ENCODE measurements at places on chromosomes 2 and 18.

- DNase-seq, result no peak
Observed at GRCh38 chr2:236360496-236360895, 96.3 kb upstream of the ASB18 start.

- no peak for DNase-seq
Observed at GRCh38 chr2:166454006-166454595, 39.9 kb downstream of the SCN7A start.

DNA sequence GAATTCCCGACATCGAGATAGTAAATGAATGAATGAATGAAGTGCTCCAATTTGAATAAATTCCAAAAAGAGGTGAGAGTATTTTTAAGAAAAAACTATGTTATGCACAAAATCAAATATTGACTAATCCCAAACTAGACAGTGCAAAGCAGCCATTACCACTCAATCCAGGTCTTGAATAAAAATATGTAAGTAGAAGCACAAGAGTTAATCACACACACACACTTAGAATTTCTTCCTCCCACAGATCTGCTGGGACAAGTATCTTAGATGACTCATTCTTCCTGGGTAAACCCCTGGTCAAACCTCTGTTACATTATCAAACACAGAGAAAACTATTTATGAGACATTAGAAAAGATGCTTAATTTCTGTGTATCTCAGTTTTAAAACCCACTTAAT is 102.0 kb downstream of the PLA2R1 start:
- no peak for DNase-seq

DNA sequence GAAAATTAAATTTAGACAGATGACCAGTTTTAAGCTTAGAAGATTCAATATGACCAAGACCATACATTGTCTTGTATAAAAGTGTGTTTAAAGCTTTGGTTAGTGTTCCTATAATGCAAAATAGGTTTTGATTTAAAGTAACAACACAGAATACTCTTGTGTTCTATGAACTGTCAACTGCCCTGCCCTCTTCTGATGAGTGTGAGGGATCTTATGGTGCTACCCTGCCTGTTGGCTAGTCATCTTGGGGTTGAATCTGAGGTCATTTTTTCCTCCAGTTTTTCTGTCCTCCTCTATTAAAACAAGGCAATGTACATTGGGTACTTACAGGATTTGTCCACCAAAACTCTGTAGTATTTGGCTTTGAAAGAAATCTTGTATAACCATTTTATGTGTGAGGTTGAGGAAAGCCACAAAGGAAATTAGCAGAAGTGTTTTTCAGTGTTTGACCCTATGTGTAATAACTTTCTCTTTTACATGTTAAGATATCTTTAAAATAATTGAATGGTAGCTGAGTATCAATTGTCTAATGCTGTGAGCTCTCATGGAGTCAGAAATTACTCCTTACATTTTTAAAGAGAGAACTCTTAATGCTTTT is 129.1 kb downstream of the SPTBN1 start:
- DNase-seq, result no peak

DNA sequence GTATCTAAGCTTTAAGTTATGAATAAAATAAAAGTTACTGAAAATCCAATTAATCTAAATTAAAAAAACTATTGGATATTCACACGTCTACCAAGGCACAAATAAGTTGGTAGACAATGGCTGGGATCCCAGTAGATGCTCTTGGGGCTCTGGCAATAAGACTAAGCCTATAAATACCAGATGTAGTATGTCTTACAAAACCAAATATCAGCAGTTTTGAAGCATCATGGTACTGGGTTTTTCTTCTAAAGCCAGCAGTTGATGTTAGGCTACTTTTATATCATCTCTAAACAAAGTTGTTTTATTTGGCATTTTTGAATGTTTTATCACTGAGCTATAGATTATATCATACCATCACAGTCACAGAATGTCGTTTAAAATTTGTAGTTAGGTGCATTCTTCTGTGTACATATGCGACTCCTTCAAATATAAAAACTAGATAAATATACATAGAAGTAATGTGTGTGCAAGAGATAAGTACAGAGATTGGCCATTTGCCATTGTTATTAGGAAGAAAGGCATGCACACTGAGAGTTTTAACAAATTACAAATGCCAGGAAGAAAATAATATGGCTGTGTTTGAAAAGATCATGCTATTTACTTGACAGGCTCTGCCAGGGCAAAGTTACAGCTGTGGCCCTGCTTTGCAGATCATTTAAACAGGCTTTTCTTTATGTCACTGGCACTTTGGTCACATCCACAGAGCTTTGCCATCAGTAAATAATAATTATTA is 21.6 kb upstream of the TMEM17 start:
- no peak for DNase-seq

DNA sequence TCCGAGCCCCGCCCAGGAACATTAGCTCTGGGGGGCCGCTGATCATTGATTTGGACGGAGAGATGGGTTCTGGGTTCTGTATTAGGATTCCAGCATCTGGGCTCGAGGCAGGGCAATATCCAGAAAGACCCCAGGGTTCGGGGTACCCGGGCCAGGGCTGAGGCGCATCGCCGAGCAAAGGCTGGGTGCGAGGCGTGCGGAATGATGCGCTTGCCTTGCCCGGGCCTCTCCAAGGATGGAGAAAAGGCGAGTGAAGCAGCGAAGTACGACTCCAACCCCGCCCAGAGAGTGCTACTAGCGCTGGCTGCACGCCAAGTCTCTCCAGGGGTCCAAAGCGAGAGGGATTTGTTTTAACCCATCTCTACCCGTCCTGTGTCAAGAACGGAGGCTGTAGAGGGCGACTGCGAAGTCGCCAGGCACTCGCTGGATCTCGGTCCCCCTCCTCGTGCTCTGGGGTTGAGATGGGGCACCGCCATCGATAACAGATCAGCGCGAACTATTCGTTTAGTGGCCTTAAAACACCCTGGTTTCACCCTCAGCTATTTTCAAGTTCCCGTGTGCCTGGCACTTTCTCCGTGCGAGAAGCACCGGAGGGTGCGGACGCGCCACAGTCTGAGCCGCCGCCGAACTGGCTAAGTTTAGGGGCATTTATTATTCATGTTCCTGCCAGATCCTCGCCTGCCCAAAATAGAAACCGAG is 1.9 kb downstream of the ADCYAP1 start:
- no peak for DNase-seq

- no peak for DNase-seq
Observed at GRCh38 chr2:35614640-35615039, 740.9 kb upstream of the CRIM1 start.

- no peak for DNase-seq
Observed at GRCh38 chr18:69897397-69898108, 50.1 kb downstream of the CD226 start.

DNA sequence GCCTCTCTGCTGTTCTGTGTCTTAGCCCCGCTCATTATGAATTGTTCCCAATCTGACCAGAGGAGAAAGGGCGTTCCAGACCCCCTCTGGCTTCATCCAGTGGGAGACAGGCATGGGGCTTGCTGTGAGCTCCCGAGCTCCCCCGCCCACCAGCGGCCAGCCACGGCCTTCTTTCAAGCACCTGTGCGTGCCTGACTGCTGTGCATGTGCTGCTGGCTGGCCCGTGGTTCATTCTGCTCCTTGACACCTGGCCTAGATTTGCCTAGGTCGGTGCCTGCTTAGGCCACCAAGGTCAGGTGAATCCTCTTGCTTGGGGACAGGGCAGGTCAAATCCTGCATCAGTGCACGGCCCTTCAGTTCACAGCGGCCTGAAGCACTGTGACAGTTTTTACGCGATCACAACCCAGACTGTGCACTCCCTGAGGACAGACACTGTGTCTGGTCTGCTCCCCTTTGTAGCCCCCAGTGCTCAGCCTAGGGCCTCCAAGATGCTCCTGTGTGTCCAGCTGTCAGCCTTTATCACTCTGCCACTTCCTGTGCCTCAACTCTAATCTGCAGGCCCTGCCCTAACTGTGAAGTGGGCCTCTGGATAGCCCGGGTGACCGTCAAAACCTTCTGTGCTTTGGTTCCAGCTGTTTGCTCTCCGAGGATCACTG is 3.6 kb upstream of the LPIN1 start:
- DNase-seq, result no peak

- no peak for DNase-seq
Observed at GRCh38 chr2:240165034-240165433, 24.6 kb upstream of the OTOS start.

- DNase-seq, result no peak
Observed at GRCh38 chr18:32888306-32888705, 115.5 kb upstream of the KLHL14 start.

GRCh38 chr2:98576666-98577312 is 31.5 kb downstream of the COA5 start:
- DNase-seq, result no peak

DNA sequence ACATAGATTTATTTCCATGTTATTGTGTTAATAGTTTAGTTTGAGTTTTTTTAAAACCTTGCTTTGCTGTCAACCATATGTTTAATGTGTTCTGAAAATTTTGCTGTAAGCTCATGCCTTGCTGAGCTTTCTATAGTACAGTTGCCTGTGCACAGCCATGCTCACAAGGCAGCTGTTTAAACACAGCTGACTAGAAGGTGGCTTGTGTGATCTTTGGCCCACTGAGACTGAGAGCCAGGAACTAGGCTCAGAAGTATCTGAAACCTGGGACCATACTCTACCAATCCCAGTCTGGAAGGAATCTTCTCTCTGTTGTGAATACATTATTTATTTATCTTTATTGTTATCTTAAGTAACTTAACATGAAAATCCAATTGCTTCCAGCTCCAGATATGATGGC is 350.5 kb downstream of the KIAA1328 start:
- DNase-seq, result no peak

GRCh38 chr2:215790523-215791421 is 222.6 kb downstream of the MREG start:
- no peak for DNase-seq

GRCh38 chr2:939936-940601 is 10.6 kb upstream of the SNTG2 start:
- no peak for DNase-seq

GRCh38 chr2:153661801-153662200 is 183.2 kb upstream of the RPRM start:
- DNase-seq, result no peak

GRCh38 chr18:79274823-79275222 is 120.9 kb upstream of the NFATC1 start:
- DNase-seq, result no peak

DNA sequence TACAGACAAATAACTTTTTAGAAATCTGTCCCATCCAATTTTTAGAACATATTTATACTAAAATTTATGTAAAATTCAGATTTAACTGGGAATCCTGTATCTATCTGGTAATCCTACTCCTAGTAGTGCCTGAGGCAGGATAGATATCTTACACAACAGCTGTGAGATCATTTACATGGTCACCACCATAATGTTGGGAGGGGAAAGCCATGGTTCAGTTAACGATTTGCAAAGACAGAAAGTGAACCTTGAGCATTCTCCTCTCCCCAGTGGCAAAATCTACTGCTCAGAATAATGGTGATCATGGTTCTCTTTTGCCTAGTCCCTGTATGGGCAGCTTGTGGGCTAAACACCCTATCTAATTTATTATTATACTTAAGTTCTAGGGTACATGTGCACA is 7.7 kb upstream of the TMEM247 start:
- DNase-seq, result no peak

All from stimulated activated CD4-positive, alpha-beta T cell treated with anti-CD3 and anti-CD28 coated beads, Interleukin-4, amount 100 ng/mL, for 1 hour (primary cell).